ENCODE measurements at places on chromosomes 1 and 21. TPM values are rescaled to one million over a fixed set of nuclear protein-coding genes. Genes with fewer than 3 reads are reported as not detected.
A peak's percentile ranks its signal among the peaks of the same experiment; 100 is the strongest.

DNA sequence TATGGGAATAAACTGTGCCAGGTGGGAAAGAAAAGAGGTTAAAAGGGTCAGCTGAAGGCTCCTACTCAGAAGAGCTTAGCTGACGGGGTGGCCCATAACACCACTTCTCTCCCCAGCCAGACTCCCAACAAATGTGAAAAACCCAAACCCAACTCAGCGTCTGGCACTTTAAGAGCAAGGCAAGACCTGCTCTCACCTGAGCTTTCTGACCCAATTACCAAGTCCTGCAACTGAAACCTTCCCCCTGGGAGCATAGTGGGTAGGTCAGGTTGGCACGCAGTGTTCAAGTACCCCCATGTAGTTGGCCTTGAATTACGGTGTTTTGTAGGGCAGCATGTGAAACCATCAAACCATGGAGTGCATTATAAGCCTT lies 3.2 kb downstream of the IRF6 start:
- no peak for DNase-seq

- DNase-seq, result peak; percentile 26
These were observed at the start of gene RSPO1 for GRCh38 chr1:37634244-37634991. RSPO1 (minus strand) TSS chr1:37634892; CDS start chr1:37629661, 5,231 bp downstream.

DNA sequence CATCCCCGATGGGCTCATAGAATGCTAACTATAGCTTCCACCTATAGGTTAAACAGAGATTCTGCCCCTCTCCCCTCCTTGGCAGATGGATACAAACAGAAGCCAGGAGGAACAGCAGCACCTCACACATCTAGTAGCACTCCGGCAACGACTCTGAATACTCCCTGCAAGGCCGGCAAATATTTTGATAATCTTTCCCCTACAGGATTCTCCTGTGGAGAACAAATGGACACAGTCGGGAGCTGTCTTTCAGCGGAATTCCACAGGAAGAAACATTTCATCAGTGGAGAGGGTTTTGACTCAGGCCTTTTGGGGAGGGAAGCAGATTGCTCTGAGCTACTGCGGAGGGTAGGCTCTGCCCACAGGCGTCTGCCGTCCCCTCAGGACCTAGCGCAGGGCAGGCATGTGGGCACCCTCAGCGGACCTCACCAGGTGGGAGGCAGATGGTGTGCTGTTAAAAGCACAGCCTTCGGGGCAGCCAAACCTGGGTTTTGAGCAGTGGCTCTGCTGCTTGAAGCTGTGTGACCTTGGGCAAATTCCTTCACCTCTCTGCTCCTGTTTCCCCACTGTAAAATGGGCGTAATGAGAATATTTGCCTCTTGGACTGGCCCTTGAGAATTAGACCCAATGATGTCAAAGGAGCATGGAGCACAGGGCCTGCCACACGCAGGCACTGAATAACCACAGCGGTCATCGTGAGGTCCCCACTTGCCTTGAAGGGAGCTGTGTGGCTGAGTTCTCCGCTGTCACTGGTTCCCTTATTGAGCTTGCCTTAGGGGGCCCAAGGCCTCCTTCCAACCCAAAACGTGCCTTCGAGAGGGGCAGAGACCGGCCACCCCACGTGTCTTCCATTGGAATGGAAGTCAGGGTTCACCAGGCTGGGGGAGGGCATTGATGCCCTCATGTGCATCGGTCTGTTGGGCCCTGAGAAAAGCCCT lies 19.2 kb upstream of the BCAR3 start:
- DNase-seq, result no peak

DNA sequence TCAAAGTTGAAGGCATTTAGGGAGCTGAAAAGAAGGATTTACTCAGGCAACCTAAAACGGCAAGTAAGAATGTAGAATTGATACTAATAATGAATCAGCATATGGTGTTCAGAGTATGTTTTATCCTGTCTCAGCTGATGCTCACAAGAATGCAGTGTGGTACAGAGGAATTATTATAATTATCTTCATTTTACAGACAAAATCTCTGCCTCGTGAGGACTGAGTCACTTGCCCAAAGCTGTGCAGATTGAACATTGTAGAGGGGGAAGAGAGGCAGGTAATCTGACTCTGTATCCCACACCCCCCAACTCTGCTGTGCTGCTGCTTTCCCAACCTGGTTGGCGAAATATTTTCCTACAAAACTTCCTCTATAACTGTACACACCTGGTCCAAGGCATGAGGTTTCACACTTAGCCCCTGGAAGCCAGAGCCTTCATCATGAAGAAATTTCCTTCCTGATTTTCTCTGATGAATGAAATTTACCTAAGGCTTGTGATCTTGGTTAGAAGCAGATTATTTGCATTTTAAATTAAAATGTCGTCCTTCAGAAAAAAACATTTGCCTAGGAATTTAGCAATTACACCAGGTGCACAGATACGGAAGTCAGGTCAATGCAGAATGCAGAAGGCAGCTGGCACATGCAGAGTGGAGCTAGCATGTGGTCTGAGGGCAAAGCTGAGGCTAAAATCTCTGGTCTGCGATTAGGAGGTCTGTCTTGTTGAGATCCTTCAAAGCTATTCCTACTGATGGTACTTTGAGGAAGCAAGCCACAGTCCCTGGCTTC lies 52.8 kb downstream of the DPT start:
- DNase-seq, result no peak

Gene FAM151A
- polyA plus RNA-seq, result 23.0 TPM

All from left renal cortex interstitium (tissue), 4 donors.